Osteoblast (primary cell): ENCODE measurements at places on chromosomes 2 and 18.

DNA sequence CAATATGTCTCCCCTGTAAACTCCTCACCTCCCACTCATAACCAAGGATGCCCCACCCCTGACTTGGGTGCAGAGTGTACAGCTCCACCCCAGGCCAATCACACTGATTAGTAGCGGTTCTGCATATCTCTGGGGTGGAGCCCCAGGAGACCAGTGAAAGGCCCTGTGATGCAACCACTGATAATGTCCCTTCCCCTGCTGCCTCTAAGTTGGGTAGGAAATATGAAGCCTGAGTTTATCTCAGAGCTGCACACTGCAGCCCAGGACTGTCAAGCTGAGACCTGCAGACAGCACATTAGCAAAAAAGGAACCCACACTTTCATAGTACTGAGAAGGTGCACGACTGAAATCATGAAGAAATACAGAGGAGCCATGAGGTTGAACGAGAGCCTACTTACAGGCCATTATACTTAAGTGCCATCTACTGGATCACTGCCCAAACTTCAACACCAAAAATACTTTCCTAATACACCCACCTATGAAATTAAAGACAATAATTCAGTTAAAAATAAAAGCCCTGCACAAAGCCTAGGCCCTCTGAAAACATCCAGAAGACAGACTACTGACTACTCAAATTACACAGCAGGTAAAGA lies 455.4 kb upstream of the LRRTM4 start:
- no peak for DNase-seq

GRCh38 chr2:172877826-172878225 lies 142.2 kb downstream of the RAPGEF4 start:
- no peak for DNase-seq

DNA sequence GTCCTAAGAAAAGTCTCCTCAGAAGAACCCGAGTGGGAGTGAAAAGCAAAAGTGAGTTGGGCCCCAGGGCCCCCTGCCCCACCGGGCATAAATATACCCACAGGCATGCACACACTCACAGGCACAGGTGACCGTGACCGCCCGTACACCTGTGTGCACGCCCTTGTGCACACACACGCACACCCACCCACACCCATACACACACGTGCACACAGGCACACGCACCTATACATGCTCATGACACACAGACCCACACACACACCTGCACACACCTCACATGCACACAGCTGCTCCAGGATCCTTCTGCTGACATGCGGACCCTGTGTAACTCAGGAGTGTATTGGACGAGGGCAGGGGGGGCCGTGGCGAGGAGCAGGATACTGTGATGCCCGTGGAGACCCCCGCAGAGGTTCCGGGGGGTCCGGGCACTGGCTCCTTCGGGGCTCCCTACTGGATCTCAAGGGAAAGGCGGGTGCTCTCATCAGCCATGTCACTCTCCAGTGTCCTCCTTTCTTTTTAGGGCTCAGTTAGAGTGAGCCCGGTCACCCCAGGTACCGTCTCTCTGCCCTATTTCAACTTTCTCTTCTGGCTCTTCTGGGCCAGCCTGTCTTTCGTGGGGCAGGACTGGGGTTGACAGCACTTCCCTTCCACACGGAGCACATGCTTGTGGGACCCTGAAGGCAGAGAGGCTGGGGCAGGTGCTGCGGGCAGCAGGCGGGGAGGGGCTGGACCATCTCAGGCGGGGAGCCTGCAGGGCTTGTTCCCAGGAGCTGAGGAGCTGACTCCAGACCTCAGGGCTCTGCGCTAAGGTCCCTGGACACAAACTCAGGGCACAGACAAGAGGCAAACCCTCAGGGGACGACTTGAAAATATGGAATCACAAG lies 48.5 kb downstream of the TPO start:
- DNase-seq: peak; percentile 35

GRCh38 chr2:80326214-80326613 lies 21.7 kb upstream of the LRRTM1 start:
- DNase-seq: no peak

GRCh38 chr2:224286923-224287322 lies 115.0 kb downstream of the FAM124B start:
- no peak for DNase-seq

DNA sequence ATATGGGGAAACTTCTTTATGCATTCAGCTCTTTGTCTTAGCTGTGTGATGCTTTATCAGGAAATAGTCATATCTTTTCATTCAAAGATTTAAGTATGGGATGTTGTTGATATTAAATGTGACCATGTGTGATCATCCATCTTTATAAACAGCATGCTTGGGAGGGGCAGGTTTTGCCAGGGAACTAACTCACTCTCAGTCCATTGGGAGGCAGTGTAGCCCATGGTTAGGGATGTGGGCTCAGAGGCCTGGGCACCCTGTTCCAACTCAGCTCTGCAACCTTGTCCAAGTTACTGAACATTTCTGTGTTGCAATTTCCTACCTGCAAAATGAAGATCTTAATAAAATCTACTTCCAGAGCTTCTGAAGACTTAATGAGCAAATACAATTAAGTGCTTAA lies 92.0 kb upstream of the BCL2L11 start:
- DNase-seq: no peak

GRCh38 chr18:11688972-11689668 lies at the start of gene GNAL:
GNAL (plus strand) TSS chr18:11689264; CDS start chr18:11689564, 300 bp downstream.
- peak; percentile 92 for DNase-seq

DNA sequence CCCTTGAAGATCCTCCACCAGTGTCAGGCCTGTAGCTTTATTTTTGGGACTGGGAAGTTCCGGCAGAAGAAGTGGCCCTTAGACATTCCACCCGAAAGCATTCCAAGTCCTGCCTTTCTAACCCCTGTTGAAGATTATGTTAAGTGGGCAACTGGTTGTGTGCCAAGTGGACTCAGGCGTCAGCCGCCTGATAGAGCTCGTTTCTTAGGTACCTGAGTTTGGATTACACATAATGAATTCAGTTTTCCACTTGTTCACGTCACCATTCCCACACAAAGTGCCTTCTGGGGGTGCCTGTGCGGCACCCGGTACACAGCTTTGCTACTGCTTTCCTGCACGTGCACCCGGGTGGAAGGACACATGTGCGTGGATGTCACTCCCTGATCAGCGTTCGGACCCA lies 156.5 kb downstream of the PTGR3 start:
- no peak for DNase-seq

GRCh38 chr2:85682378-85682777 lies 11.8 kb upstream of the GNLY start:
- DNase-seq: no peak

DNA sequence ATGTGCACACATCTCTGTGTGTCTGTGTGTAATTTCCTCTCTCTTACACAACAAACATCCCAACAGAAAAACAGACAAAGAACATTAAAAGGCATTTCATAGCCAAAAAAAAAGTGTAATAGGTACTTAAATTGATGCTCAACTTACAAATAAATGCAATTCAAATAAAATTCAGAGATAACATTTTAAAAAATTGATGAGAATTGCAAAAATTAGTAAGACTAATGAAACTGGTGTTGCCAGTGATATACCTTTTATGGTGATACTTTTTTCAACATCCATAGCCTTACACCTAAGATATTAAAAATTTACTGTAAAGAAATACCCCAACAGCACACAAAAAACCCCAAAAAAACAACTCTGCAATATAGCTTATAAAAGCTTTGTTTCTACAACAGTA lies 76.0 kb downstream of the SS18 start:
- DNase-seq: no peak

GRCh38 chr2:17538022-17538843 lies 2.3 kb upstream of the VSNL1 start:
- DNase-seq: peak; percentile 76

- DNase-seq: no peak
Observed at GRCh38 chr18:80132180-80132812, 23.2 kb downstream of the ADNP2 start.

DNA sequence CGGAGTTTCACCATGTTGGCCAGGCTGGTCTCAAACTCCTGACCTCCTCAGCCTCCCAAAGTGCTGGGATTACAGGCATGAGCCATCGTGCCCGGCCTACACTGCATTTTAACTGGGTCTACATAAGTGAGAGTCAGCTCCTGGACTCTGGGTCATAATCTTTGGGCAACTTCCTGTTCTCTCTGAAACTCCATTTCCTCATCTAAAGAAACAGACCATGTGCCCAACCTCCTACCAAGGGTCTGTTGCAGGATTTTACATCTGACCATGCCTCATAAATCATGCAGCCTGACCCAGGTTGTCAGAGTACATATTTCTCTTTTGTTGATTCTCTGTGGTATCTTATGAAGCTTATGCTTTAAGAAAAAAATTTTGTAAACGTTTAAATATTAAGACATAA lies 280.4 kb downstream of the ALPK2 start:
- DNase-seq: no peak

- peak; percentile 89 for DNase-seq
Observed at GRCh38 chr2:239322416-239323086, 78.3 kb downstream of the HDAC4 start.

DNA sequence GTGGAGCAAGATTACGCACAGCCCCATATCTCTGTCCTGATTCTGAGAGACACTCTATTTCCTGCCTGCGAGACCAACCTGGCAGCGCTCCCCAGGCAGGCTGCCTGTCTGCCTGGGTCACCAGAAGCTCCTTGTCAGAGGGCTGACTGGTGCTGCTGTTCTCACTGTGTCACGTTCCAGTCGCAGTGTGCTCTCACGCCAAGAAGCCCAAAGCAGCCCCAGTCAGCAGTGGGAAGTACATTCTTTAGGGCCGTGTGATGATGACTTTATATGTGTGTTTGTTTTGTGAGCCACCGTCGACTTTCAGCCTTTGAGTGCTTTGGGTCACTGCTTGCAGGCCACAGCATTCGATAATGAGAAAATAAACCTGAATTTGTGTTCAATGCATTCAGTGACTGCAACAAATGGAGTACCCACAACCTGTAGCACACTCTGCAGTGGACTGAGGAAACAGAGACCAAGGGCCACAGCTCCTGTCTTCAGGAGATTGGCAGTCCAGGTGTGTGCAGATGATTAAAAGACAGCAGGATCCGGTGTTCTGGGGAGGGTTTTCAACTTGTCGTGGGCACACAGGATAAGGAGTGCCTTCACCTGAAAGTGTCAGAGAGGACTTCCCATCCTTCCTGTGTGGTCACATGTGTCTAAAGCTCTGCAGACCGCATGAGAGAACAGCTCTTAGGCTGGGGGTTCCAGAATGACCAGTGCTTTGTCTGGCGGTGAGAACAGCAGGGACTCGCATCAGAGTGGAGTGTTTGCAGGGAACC lies 4.8 kb downstream of the TNFRSF11A start:
- peak; percentile 89 for DNase-seq

GRCh38 chr2:236986524-236987330 lies 99.0 kb upstream of the COPS8 start:
- no peak for DNase-seq

DNA sequence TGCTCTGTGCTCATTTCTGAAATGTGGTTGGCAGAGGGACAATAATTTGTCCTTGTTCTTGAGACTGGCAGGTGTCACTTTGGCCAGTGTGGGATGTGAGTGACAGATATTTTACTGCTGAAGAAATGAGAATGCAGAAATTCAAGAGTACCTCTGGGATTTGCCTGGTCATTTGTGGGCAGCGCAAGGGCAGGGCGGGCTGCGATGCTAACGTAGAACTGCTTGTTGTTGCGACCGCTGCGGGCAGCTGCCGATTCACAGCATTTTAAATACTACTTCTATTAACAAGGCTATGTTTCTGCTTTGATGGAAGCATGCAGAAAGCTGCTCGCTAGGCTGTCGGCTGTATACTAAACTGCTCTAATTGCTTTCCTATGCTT lies 268.6 kb downstream of the FIGN start:
- DNase-seq: no peak

- DNase-seq: peak; percentile 56
Observed at GRCh38 chr18:159037-159652, 788 bp downstream of the USP14 start.

DNA sequence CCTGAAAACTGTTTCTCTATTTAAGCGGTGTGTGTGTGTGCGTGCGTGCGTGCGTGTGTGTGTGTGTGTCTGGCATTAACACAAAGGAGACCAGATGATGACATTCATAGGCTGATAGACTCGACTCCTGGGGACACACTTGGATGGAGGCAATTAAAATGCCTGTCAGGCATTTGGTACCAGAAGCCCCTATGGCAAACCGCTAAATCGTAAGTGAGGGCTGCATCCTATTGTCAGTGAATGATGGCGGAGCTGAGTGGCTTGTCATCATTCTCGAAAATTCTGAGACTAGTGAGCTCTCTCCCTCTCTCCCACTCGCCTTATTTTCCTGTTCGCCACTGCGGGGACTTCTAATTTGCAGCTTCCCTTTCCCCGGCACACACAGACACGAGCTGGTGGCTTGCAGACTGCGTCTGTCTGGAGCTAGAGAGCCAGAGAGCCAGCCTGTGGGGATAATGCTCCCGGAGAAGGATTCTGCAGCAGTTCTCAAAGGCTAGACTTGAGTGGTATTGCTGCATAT lies 155.4 kb downstream of the MAP2 start:
- DNase-seq: no peak

DNA sequence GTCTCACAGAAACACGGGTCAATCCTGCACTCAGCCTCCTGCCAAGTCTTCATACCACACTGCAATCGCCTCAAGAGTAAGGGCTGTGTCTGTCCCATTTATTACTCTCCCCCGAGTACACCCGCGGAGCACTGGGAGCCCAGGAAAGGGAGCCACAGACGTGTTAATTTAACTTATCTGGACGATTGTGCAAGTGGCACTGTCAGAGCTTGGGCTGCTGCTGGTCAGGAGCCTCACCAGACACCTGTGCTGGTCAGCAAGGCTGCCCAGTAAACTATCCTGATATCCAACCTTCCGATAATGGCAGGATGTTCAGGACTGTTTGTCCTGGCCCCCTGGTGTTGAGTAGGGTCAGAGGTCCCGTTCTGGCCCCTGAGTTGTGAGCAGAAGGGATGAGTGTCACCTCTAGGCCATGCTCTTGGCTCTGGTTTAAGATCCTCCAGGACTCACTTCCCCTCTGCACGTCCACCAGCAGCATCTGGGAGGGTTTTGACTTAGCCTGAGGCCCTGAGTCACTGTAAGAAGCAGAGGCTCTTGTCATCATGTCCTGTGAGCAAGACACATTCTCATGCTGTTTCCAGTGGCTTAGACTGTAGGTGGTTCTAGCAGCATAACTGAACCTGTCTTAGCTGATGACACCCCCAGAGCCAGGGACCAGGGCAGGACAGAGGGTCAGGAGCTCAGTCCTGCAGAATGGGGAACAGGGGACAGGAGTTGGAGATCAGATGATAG lies 82.5 kb upstream of the ARL4C start:
- no peak for DNase-seq

GRCh38 chr2:60830991-60831390 lies 50.4 kb upstream of the REL start:
- DNase-seq: no peak

DNA sequence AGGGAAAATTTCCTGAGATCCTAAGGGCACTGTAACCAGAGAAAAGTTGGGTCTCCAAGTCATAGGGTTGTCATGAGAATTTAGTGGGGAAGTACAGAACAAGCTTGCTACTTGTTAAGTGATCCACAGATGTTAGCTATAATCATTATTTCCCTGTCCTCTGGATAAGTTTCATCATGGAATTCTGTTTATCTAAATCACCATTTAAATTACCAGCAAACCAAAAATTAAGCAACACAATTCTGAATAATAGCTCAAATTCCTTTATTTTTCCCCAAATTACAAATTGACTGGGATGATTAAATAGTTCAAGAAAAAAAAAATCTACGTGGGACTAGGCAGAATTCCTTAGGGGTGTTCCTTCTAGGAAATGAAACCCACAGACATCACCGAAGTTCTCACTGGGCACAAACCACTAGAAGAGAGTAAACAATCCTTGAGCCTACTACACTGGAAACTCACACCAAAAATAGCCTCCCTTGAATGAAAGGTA lies 159.5 kb downstream of the COL6A3 start:
- no peak for DNase-seq
